ENCODE measurements at places on chromosomes 2 and 18.
A peak's percentile ranks its signal among the peaks of the same experiment; 100 is the strongest.

DNA sequence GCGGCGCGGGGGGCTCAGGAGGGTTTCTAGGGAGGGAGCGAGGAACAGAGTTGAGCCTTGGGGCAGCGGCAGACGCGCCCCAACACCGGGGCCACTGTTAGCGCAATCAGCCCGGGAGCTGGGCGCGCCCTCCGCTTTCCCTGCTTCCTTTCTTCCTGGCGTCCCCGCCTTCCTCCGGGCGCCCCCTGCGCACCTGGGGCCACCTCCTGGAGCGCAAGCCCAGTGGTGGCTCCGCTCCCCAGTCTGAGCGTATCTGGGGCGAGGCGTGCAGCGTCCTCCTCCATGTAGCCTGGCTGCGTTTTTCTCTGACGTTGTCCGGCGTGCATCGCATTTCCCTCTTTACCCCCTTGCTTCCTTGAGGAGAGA is 5.2 kb downstream of the PROC start:
- no peak for DNase-seq

DNA sequence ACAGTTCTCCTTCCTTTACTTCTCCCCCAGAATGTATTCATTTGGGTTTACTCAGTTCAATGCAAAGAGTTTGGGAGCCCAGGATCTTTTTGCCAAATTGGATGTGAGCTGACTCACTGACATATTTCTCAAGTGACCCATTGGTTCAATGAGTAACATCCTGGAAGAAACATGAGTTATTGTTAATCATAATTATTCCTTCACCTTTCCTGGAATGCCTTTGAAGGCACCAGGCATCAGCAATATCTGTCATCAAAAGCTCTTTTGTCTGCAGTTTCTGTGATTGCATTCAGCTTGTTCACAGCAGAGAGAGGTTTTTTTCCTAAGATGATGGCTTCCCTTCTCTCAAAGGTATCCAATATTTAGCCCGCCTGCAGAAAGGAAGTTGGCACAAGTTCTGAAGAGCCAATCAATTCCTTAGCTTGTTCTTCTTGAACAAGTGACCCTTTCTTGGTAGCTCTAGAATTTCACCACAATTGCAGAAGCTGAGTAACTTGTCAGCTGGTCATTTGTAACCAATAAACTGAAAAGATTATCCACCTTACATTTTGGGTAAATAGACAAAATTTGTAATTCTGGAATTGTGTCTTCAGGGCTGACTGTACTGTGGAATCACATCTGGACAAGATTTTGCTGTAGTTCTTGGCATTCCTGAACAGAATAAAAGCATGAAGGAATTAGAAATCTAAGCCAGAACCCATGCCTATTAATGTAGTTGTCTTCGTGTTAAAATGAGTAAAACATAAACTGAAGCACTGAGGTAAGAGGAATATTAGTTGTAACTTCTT is 72.2 kb upstream of the TMEM17 start:
- DNase-seq, result peak; percentile 91

DNA sequence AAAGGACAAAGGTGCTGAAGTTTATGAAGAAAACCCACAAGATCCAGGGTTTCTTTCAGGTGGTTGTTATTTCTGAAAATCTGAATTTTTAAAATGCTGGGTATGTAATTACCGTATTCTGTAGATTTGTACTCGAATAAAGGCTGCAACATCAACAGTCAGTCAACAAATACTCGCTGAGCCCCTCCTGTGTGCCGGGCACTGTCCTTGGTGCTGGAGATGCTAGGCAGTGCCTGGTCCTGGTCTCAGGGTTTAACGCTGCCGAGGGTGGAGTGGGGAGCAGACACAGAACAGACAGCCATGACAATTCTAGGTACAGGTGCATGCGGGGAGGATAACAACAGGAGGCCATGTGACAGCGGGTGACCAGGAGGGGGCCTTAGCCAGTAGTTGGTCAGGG is 27.2 kb upstream of the PDIA6 start:
- peak; percentile 16 for DNase-seq

DNA sequence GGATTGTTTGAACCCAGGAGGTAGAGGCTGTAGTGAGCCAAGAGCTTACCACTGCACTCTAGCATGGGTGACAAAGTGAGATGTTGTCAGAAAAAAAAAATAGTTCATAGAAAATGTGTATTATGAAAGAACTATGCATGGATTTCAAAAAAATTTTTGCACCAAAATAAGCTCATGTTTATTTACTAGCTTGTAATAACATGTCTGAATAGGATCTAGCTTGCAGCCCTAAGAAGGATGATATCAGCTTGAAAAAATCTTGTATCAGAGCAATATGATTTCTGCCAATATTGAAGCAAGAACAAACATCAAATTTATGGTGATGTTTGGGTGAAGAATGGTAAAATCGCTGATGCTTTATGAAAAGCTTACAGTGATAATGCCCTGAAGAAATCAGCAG is 97.0 kb upstream of the RFX8 start:
- DNase-seq, result no peak

DNA sequence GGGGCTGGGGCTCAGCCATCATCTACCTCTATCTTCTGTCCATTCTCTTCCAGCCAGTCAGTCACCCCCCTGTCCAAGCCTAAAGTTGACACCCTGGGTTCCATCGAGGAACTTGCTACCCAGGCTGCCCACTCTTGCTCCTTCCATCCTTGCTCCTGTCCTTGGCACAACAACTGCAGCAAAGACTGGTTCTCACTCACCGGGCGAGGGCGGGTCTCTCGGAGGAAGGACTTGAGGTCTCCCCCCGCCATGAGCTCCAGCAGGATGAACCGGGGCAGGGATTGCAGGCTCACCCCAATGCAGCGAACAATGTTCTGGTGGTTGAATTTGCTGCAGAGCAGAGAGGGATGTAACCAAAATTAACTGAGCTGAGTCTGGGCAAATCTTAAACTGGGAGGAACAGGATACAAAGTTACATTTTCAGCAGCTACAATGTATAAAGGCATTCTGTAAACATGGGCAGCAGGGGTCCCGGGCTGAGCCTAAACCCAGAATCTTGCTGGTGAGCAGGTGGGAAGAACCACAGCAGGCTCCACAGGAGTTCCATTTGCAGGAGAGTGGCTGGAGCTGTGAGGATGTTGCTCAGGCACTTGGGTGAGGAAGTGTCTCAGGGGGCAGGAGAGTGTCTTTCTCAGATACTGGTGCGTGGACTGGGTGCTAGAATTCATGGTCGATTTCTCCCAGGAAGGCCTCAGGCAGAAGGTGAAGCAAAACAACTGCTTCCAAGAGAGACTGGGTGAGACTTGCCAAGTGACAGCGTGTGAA is 105.5 kb downstream of the CLIP4 start:
- no peak for DNase-seq

GRCh38 chr2:111057045-111057444 is 63.7 kb upstream of the BCL2L11 start:
- DNase-seq, result no peak

- DNase-seq, result peak; percentile 29
Measured at GRCh38 chr2:191864628-191865374, 17.9 kb upstream of the CAVIN2 start.

- no peak for DNase-seq
Measured at GRCh38 chr2:65980531-65980930, 454.4 kb upstream of the MEIS1 start.

GRCh38 chr2:949384-950079 is 1.1 kb upstream of the SNTG2 start:
- DNase-seq, result no peak

GRCh38 chr2:163185160-163185559 is 346.6 kb upstream of the KCNH7 start:
- DNase-seq, result no peak

DNA sequence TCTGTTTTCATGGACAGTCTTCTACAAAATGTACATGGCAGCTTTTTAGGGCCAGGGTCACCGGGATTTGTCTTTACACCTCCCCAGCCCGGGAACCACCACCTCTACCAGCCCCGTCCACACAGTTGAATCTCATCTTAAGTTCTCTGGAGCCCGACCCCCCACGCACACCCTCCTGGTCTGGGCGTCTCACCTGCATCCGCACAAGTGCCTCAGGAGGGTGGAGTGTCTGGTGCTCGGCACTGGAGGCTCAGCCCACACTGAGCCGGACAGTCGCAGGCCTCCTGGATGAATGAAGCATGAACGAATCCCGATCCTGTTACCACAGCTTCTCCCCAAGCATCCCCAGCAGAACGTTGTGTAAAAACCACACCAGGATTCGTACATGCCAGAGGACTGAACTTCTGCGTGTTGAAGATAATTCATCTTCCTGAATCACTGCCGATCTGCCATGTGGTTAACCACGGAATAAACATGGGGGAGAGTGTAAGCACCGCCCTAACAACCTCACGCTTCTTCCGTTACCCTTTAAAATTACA is 162.0 kb downstream of the RTP5 start:
- peak; percentile 86 for DNase-seq

DNA sequence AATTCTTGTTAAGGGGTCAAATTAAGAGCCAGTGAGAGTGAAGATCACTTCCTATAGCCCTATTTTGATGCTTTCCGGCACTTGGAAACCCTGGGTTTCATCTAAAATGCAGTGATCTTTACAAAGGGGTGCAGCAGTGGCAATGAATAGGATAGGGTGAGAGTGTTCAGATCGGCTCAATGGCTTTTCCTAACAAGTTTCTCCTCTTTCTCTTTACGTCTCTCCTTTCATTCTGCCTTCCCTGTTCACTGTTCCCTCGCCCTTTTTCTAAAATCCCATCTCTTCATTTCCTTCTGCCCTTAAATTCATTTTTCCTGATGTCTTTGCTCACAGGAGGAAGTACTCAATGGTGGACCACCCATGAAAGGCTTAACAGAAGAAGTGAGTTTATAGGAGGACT is 86.0 kb downstream of the CTIF start:
- no peak for DNase-seq

- no peak for DNase-seq
Measured at GRCh38 chr2:41602341-41602740, 445.5 kb upstream of the PKDCC start.

DNA sequence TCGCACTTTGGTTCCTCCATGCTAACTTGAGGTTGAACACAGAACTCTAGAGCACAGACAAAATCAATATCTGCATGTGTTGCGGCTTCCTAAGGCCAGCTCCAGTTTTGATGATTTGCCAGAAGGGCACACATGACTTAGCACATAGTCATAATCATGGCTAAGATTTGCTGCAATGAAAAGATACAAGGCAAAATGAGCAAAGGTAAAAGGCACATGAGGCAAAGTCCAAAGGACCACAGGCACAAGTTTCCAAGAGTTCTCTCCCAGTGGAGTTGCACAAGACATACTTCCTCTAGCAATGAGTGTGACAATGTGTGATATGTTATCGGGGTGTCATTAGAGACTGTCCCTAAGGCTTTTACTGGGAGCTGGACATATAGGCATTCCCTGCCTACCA is 24.2 kb upstream of the CXXC1 start:
- DNase-seq, result peak; percentile 30

- DNase-seq, result no peak
Measured at GRCh38 chr2:65722028-65722778, 289.8 kb upstream of the SPRED2 start.

DNA sequence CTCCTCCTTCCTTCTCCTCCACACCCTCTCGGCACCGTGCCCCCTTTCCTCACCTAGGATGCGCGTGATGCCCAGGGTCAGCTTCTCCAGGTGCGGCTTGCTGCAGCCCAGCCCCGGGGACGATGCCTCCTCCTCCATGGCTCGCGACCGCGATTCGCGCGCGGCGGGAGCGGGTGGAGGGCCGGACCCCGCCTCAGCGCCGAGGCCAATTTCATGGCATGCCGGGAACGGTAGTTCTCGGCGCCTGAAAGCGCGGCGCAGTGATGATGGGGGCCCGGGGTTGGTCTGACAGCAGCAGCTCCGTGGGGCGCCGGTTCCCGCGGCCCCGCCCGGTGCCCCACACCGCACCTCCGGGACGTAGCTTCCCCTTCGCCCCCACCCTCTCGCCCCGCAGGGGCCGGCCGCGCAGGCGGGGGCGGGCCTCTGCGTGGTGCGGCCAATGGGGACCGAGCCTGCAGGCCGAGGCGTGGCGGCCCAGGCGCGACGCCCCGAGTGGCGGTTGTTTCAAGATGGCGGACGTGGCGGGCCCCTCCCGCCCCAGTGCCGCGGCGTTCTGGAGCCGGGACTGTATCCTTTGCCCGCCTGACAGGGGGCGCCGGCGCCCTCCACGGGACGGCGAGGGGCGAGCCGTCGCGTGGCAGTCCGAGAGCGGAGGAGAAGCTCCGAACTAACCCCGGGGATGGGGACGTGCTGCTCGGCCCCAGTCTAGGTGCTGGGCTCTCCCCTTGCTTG is at the start of the genes KIAA1328 and TPGS2:
Gene KIAA1328 (plus strand): TSS at position 498 of the 732 bp plus-strand sequence. CDS start 12 bp downstream, at position 510.
Gene TPGS2 (minus strand): TSS at position 373 of the 732 bp plus-strand sequence. CDS start 235 bp downstream, at position 138.
- DNase-seq, result peak; percentile 50

DNA sequence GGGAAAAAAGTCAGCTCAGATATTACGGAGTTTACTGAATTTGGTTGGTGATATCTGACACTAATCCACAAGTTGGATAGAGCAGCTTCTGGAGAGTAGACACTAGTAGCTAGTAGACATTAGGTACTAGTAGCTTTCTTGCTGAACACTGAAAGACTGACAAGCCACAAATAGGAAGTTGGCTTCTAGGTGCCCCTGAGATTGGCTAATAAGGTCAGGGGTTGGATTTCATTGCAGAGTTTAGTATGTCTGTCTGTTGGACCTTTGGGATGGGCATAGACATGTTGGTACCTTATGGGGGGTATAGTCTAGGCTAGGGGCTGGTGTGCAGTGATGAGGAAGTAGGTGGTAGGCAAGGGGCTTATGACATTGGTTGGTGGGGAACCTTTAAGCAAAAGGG is 164.9 kb upstream of the LRRTM1 start:
- no peak for DNase-seq

DNA sequence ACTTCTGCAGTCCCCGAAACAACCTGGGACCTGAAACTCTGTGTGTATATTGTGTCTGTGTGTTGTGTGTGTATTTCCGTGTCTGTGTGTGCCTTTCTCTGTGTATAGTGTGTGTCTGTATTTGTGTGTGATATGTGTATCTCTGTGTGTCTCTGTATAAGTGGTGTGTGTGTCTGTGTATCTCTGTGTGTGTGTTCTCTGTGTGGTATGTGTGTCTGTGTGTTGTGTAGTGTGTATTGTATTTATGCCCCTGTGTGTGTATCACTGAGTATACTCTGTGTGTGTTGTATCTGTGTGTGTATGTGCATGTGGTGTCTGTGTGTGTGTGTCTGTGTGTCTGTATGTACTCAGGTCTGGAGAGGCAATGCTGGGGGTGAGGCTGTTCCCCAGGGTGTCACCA is 11.6 kb downstream of the CASP8 start:
- DNase-seq, result no peak

GRCh38 chr2:224331698-224332097 is 70.2 kb downstream of the FAM124B start:
- DNase-seq, result no peak

GRCh38 chr18:4842287-4842686 is 354.8 kb downstream of the AKAIN1 start:
- no peak for DNase-seq

DNA sequence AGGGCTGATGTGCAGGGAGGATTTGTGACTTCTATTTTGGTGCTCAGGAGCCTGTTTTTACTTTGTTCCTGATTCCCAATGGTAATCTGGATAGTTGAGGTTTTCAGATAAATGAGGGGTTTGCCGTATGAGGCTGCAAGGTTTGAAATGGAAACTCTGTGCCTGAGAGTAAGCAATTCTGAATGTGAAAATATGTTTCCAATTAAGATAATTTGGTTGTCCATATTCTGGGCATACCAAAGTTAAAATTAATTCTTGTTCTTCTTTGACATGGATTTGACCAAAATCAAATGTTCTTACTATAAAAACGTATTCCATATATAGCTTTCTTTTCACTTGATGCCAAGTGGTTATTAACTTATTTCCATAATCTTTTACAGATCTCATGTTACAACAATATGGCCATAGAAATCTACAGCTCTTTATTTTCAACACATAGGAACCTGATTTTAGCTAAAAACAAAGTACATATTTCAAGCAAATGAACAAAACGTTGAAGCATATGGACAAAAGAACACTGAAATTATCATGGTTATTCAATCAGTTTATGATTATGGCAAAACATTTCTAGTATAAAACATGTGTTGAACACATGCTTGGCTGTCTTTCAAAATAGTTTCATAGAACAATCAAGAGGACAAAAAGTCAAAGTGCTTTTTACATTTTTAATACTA is 63.4 kb upstream of the ARHGAP28 start:
- no peak for DNase-seq

Measured in renal cortical epithelial cell (primary cell).